Activated CD4-positive, alpha-beta T cell treated with anti-CD3 and anti-CD28 coated beads for 4 hours (primary cell): ENCODE measurements at places on chromosomes 7 and 10.

GRCh38 chr7:618539-619367 lies 99.1 kb upstream of the PDGFA start:
- peak; percentile 61 for DNase-seq

- DNase-seq = peak; percentile 17
These were observed 23.0 kb upstream of the EGFR start for GRCh38 chr7:54995610-54996363.

- DNase-seq = no peak
These were observed 155.7 kb downstream of the TRIL start for GRCh38 chr7:28802450-28802849.

GRCh38 chr7:136938476-136938875 lies 70.0 kb downstream of the CHRM2 start:
- no peak for DNase-seq

GRCh38 chr7:55970978-55971377 lies 6.6 kb downstream of the NIPSNAP2 start:
- DNase-seq = no peak

DNA sequence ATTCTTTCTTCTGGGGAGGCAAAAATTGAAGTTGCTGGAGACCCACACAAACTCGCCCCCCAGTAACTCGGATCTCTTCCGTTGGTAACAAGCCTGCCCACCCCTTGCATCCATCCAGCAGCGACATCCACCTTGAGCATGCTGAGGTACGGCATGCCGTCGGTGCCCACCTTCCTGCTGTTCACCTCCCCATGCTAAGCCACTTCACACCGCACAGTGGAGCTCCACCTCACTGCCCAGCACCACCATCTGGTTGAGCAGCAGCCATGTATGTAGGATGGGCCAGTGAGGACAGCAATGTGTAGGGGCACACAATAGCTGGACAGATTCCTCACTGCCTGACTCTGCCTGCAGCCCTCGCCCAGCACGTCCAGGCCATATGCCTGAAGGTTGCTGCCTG lies 138.1 kb upstream of the ZNF92 start:
- no peak for DNase-seq

- no peak for DNase-seq
These were observed 14.2 kb downstream of the SLC29A3 start for GRCh38 chr10:71333129-71333887.

- DNase-seq = no peak
These were observed 350.4 kb upstream of the ETV1 start for GRCh38 chr7:14339861-14340260.

DNA sequence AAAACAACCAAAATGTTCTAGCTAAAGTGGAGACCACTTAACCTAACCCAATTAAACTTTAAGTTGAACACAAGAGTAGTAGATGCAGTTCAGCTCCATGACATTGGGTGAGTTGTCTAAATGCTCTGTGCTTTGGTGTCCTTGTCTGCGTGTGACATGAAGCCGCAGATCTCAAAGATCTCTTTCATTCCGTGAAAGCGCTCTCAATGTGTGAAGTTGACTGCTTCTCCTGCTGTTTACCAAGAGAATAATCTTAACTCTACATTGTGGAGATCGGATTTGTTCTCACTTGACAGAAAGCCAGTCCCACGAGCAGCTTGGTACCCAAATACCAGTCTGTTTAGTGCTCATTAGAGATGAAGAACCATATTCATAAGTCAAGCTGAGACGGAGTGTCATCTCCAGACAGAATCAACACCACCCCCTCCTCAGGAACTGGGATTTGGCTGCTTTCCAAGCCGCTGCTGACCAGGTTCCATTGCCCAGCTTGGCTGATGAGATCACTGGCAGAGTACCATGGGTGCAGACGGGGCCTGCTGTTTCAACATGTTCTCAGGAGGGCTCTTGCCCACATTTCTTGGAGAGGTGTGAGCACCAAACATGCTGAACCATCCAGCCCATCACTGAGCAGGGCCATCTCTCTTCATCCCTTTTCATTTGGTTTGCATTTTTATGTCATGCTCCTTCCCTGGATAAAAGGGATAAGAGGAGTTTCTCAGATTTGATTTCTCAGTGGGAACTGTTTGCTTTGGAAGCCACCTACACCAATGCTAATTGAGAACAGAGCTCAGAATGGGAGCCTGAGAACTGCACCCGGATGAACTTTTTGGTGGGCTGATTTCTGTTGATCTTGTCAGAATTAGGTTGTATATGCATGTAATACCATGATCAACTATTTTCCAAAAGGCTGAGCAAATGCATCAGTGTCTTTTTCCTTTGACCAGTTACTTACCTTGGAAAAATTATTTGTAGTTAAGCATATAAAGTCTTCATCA lies 95.8 kb upstream of the AGBL3 start:
- no peak for DNase-seq

- no peak for DNase-seq
These were observed 95.3 kb upstream of the MAGI2 start for GRCh38 chr7:79548727-79549126.

- no peak for DNase-seq
These were observed 236.3 kb upstream of the CTBP2 start for GRCh38 chr10:125396676-125397075.

GRCh38 chr10:81918766-81919165 lies 43.8 kb downstream of the NRG3 start:
- no peak for DNase-seq

GRCh38 chr10:94003488-94003887 lies 9.8 kb downstream of the PLCE1 start:
- no peak for DNase-seq

- DNase-seq = no peak
These were observed 9.4 kb downstream of the ADAM8 start for GRCh38 chr10:133267293-133267692.

DNA sequence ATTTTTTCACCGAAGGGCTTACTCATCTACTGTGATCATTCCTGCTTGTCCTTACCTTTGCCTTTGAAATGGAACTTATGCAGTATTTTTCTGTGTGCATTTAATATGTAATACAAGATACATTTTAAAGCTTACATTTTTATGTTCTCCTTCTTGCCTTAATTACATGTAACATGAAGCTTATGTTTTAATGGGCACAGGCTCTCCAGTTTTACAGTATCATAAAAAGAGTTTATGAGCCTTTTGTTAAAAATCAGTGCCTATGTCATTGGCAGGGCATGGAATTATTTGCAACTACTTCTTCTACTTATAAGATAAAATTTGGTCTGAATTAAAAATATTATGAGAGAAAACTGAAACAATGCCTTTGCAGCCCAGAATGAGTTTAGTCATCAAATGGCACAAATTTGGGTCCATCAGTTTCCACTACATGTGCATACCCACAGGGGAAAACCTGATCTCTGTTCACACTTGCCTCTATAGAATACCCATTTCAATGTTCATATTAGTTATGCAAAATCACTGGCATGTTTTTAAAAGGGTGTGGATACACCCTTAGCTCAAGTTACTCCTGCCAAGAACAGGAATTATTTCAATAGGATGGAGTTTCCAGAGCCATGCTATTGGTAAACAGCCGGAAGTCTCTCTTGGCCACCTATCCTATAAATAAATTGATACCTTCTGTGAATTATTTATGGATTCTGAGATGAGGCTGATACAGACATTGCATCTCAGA lies 27.9 kb upstream of the WNT16 start:
- DNase-seq = no peak

DNA sequence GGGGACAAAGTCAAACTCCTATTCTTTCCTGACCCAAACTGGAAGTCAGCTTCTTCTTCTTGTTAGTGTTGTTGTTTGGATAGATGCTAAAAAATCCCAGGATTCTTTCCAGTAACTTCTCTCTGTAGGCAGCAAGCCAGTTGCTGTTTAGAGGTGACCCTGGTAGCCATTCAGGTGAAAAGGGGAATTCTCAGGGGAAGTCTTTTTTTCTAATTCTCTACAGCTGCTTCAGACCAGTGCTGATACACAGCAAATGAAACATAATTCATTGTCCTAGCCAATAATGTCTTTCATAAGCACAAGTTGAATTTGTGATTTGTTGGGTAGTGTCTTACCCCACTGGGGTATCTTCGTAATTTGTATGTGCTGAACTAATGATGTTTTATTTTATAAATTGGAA lies 357.3 kb downstream of the BBS9 start:
- DNase-seq = no peak

DNA sequence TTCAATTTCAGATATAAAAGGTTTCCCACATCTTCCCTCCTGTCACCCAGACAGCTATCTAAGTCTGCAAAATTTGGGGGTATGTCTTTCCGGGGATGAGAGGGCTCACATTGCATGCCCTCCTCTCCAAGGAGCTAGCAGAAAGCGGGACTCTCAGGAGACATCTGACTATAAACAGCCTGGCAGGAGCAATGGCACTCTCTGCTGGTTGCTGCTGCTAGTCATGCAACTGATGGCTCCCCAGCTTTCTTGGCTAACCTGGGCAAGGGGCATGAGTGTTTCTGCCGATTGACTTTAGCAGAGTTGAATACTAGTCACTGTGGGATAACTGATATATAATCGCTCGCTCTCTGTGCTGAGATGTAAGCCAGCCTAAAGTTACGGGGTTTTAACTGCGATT lies 12.0 kb downstream of the TBX20 start:
- DNase-seq = no peak

- no peak for DNase-seq
These were observed 13.4 kb downstream of the CTBP2 start for GRCh38 chr10:125146791-125147579.

GRCh38 chr10:7123774-7124173 lies 287.1 kb downstream of the SFMBT2 start:
- no peak for DNase-seq
